ENCODE measurements at places on chromosomes 7 and 10.

DNA sequence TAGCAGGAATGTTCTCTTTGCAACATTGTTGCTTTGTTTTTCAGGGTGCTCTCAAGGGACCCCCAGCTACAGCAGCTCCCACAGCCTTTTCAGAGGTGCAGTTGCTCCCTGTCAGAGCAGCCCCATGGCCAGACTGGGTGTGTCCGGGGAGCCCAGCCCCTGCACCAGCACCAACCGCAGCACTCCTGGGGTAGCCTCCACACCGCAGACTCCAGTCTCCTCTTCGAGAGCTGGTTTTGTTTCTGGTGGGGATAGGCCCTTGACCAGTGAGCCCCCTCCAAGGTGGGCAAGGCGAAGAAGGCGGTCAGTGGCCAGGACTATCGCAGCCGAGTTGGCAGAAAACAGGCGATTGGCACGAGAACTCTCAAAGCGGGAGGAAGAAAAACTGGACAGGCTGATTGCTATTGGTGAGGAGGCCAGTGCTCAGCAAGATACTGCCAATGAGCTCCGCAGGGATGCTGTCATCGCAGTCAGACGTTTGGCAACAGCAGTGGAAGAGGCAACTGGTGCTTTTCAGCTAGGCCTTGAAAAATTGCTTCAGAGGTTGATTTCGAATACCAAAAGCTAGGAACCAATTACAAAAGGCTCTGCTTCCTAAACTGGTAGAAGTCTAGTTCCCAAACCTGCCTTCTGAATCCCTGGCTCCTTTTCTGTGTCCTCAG, 5.4 kb downstream of the HSPA14 start:
- no peak for DNase-seq

GRCh38 chr7:140673063-140673773, 473 bp downstream of the ADCK2 start:
- DNase-seq = peak; percentile 56

- no peak for DNase-seq
Observed at GRCh38 chr7:67518580-67518979, 521.9 kb downstream of the TYW1 start.

DNA sequence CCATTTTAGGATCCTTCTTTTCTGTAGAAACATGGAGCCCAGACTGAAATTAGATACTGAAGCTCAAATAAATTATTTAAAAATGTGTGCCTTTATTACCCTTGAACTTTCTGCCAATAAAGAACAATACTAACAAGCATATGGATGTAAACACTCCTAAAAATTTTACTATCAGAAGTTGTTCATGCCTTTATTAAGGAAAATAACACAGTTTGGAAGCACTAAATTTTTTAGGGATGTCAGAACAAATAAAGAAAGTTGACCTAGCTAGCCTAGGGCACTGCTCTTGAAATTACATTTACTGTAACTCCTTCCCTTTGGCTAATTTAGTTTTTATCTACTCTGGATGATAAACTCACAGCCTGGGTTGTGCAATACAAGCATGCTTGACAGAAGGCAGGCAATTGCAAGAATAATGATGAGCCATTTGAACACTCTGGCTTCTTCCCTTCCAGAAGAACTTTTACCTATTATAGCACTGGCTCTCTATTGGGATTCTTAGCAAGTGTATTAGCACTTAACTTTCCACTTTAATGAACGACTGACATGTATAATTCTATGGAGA, 351.7 kb upstream of the C7orf33 start:
- no peak for DNase-seq

DNA sequence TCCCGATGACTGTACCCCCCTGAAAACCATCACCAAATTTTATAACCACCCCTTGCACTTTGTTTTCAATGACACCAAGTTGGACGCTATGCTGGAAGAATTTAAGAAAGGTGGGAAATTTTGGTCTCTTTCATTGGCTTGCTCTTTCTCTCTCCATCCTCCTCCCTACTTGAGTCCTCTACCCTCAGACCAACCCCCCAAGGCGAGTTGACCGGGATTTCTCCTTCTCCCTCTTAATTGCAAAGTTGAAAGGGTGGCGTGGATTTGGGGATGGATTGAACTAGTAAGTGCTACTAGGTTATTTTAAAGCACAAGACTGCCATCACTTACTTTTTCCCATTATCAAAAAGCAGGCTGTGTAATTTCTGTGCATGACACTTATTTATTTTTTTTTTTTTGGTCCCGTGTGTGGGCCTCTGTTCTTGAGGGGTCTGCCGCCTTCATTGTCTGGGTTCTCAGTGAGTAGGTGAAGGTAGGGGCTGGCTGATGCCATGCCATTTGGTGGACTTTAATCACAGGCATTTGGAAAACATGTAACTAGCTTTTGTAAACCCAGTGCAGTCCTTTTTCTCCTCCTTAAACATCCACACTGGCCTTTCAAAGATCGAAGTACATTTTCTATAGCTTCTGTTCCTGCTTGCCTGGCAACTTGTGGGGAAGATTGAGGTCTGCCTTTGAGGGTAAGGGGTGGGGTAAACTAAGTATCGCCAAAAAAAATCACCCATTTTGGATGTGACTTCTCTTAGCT, 2.1 kb downstream of the CNNM2 start:
- DNase-seq = no peak

- no peak for DNase-seq
Observed at GRCh38 chr10:47261556-47261955, 38.4 kb upstream of the GDF10 start.

DNA sequence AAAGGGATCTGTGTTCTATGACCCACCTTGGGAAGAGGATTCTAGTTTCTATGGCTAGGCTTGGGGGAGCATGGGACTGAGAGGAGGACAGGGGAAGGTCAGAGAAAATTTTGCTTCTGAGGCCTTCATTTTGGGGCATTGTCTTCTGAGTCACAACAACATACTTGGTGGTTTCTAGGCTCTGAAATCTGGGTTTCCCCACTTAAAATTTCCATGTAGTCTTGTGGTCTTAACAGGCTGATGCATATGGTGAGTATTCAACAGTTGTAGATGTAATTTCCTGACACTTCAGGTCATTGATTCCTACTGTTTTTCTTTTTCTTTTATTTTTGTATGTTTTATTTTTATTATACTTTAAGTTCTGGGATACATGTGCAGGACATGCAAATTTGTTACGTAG, 88.5 kb downstream of the ANKRD7 start:
- no peak for DNase-seq

DNA sequence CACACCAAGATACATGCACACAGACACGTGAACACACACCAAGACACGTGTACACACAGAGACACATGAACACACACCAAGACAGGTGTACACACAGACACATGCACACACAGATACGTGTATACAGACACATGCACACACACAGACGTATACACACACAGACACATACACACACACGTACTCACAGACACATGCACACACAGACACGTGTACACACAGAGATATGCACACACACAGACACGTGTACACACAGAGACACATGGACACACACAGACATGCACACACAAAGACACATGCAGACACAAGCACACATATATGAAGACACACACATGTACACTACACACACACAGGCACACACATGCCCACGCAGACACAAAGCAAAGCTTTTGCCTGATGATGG, 134.6 kb downstream of the TCERG1L start:
- DNase-seq = no peak

DNA sequence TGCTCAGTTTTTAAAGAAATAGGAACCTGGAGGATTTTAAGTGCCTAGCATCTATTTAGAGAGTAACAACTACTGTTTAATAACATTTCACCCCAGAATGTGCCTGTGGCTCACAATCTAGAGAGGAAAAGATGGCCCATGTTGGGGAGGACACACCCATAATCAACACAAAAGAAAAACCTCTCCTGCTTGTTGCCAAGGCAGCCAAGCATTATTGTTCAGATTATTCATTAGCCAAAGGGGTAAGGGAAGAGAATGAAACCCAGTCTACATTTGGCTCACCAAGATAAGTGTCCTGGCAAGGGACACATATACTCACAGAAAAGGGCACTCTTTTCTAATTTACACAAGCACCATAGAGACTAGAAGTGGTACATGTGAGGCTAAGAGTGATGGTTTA, 17.7 kb upstream of the IFIT1B start:
- DNase-seq = no peak

DNA sequence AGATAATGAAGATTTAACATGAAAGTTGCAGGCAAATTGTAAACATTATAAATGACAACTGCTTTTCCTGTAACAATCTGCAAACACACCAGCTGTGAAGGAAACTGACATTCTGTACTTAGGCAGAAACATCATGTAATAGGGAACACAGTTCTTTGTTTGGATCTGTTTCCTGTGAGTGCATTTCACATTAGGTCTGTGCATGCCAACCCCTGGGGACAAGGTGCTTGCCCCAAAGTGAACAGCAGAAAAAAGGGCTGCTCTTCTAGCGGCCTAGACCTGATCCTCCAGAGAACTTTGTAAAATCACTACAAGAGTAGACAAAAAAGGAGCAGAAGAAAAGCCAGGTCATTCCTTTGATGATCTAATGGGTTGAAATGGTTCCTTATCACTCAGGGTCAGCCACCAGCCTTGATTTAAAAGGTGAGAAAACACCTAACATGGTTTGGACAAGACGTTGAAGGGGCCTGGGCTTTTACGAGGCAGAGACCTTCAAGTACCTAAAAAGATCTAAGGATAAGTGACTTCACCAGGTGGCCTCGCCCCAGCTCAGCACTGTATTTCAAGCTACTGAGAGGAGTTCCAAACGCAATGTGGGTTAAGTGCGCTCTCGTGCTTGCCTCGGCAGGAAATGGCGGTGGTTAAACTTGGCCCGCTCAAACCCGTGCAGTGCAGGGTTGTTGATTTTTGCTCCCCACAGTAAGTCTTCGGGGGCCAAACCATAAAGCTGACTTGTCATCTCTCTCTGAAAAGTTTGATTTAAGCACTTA, 249.7 kb downstream of the CREB5 start:
- DNase-seq = no peak

- peak; percentile 45 for DNase-seq
Observed at GRCh38 chr10:70381471-70382421, 679 bp downstream of the LRRC20 start.

Data from substantia nigra (tissue), 51 donors.